Colonic mucosa (tissue), 4 donors: ENCODE measurements at places on chromosomes 2 and 18. TPM values are rescaled to one million over a fixed set of nuclear protein-coding genes. Genes with fewer than 3 reads are reported as not detected.

GRCh38 chr18:2654169-2654927 lies 1.2 kb upstream of the SMCHD1 start:
- H3K27me3 ChIP-seq = no peaks in the 10 kb centered on the region
- no peak for DNase-seq
- peak overlapping the region; percentile 86 for H3K4me3 ChIP-seq
- H3K27ac ChIP-seq = peak overlapping the region; percentile 97
- no peaks in the 10 kb centered on the region for H3K36me3 ChIP-seq

GRCh38 chr18:48290162-48290926 lies 118.8 kb downstream of the ZBTB7C start:
- DNase-seq = peak; percentile 3
- no peak overlapping the region for H3K27ac ChIP-seq
- no peaks in the 10 kb centered on the region for H3K27me3 ChIP-seq
- no peaks in the 10 kb centered on the region for H3K4me1 ChIP-seq
- no peak overlapping the region for H3K4me3 ChIP-seq

- no peaks in the 10 kb centered on the region for H3K27me3 ChIP-seq
- peak; percentile 58 for DNase-seq
- no peaks in the 10 kb centered on the region for H3K4me1 ChIP-seq
- no peaks in the 10 kb centered on the region for H3K36me3 ChIP-seq
Measured at GRCh38 chr2:105454801-105455485, 56.1 kb upstream of the FHL2 start.

DNA sequence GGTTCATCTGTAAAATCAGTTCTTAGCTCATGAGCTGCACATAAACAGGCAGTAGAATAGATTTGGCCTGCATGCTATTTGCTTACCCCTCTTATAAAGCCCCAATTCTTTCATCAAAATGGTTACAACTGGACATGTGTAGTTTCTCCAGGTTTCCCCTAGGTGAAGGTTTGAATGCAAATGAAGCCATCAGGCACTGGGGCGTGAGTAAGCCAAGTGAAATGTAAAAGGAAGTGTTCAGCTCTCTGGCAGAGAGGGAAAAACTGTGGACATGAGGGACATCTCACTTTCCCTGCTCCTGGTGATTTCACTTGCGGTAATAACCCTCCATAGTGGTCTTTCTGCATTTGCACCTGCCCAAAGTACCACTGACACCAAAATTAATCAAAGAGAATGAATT lies 1402.3 kb upstream of the LRRTM1 start:
- no peaks in the 10 kb centered on the region for H3K36me3 ChIP-seq
- H3K4me1 ChIP-seq = no peaks in the 10 kb centered on the region
- no peak overlapping the region for H3K27ac ChIP-seq
- no peak overlapping the region for H3K4me3 ChIP-seq
- no peaks in the 10 kb centered on the region for H3K27me3 ChIP-seq

DNA sequence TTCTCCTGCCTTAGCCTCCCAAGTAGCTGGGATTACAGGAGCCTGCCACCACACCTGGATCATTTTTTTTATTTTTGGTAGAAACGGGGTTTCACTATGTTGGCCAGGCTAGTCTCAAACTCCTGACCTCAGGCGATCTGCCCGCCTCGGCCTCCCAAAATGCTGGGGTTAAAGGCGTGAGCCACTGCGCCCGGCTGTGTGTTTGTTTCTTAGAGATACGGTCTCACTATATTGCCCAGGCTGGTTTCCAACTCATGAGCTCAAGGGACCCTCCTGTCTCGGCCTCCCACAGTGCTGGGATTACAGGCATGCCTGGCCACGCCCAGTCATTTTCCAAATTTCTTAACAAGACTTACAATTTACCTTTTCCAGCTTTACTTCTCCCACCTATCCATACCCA lies 940 bp upstream of the MRPL19 start:
- no peaks in the 10 kb centered on the region for H3K27me3 ChIP-seq
- no peaks in the 10 kb centered on the region for H3K36me3 ChIP-seq
- no peak overlapping the region for H3K4me3 ChIP-seq

DNA sequence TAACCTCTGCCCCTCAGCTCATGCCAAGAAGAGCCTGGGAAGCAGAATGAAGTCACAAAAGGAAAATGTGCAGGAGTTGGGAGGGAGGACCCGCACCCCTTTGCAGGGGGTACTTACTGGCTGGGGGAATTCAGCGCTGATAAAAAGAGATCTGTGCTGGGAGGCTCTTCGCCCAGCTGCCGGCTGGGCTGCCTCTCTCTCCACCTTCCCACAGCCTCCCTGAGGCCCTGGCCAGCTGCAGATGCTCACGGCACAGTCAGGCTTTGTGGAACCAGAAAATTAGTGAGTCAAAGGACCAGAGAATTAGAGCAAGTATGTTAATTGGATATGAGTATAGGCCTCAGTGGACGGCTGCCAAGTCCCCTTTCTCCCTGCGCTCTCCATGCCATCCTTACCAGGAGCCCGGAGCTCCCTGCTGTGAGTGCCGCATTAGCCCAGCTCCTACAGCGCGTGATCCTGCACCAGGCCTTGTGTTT lies 181.7 kb upstream of the SH3BP4 start:
- no peaks in the 10 kb centered on the region for H3K36me3 ChIP-seq
- no peaks in the 10 kb centered on the region for H3K4me1 ChIP-seq
- H3K4me3 ChIP-seq = no peak overlapping the region

Gene RESP18
- total RNA-seq = not detected
